Stimulated activated CD4-positive, alpha-beta T cell treated with anti-CD3 and anti-CD28 coated beads, Interleukin-4, amount 100 ng/mL, for 24 hours (primary cell): ENCODE measurements at places on chromosomes 7 and 10.

DNA sequence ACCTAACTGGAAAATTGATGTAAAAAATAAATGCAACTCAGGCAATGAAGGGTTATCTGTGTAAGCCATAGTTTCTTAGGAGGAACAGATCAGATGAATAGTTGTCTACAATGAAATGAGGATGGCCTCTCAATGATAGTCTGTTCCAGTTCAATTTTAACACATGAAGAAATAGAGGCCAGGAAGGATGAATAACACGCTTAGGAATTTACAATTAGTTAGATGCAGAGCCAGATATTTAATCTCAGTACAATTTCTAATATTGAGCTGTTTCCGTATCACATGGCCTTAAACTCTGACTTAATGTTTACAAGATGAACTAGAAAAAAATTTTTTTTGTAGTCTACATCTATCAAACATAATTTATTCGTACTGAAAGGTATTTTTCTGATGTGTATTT lies 176.6 kb downstream of the GALNT11 start:
- DNase-seq = no peak

- DNase-seq = no peak
These were observed 8.0 kb upstream of the ALDH18A1 start for GRCh38 chr10:95664543-95664942.

DNA sequence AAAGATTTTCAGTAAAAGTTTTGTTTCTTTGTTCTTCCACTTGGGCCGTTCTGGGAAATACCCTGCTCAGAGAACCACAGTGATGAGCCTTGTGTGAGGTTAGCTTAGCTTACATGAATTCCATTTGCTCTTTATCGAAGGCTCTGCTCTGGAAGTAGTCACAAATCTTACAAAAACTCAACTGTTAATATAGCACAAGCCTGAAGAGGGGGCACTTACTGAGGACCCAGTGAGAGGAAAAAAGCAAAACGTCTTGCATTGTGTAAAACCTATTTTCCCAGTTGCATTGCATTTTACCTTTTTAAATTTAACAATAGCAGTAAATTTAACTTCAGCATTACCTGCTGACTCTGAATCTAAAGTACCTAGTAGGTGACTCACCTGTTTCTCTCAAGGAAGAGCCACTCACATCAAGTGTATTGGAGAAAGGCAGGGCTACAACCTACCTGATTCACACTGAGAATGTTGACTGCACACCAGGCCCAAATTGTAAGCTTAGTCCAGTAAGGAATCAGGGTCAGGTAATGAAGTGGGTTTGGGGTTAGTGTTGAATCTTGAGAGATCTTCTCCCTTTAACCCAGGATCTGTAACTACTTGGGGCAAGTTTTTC lies 42.3 kb downstream of the PPP1R17 start:
- no peak for DNase-seq

GRCh38 chr7:113561446-113561845 lies 357.4 kb downstream of the PPP1R3A start:
- DNase-seq = no peak

GRCh38 chr10:124268976-124269375 lies 149.7 kb downstream of the OAT start:
- DNase-seq = no peak
